Dorsolateral prefrontal cortex (tissue), 122 donors: ENCODE measurements at places on chromosomes 7 and 10. TPM values are rescaled to one million over a fixed set of nuclear protein-coding genes. Genes with fewer than 3 reads are reported as not detected.

WNT2 gene
- 1.8 TPM for total RNA-seq

WDFY4 gene
- 3.7 TPM for total RNA-seq

GRM8 gene
- total RNA-seq = 19.4 TPM

GRCh38 chr10:35316218-35316967 is 19.9 kb upstream of the CCNY start:
- no peak for DNase-seq

DNA sequence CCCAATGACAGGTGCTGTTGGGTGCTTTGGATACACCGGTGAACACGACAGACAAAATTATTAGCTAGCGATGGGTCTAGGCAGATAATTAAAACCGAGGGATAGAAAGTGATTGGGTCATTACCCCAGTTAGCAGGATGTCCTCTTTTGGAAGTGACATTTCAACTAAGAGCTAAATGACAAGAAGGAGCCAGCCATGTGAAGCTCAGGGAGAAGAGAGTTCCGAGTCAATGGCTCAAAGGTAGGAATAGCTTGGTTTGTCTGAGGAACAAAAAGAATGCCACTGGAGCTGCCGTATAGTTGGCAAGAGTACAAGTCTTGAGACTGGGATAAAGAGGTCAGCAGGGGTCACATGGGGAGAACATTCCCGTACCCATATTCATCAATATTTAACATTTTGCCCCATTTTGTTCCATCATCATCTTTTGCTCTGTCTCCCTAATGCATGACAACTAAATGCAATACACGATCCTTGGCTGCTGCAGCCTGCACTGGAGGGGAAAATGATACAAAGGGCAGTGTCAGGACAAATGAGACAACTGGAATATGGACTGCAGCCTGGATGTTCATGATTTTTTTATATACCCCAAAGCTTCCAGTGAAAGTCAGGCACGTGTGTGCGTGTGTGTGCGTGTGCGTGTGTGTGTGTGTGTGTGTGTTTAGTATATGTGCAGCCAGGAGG is 115.7 kb downstream of the ICA1 start:
- no peak for DNase-seq
